ENCODE measurements at places on chromosomes 16 and 17.

GRCh38 chr16:77943801-77944200 lies 78.5 kb upstream of the CLEC3A start:
- H3K36me3 ChIP-seq: no peaks in the 10 kb centered on the region
- H3K4me1 ChIP-seq: peaks cover 14% of the 10 kb centered on the region
- no peaks in the 10 kb centered on the region for H3K27me3 ChIP-seq
- peak; percentile 33 for DNase-seq

- no peaks in the 10 kb centered on the region for H3K36me3 ChIP-seq
- H3K4me3 ChIP-seq: no peak overlapping the region
- H3K4me1 ChIP-seq: peaks cover 33% of the 10 kb centered on the region
- H3K27ac ChIP-seq: peak overlapping the region; percentile 97
- DNase-seq: no peak
Measured at GRCh38 chr16:69870761-69871160, 80.4 kb upstream of the CLEC18A start.

GRCh38 chr17:11492511-11492910 lies 105.8 kb upstream of the DNAH9 start:
- H3K4me1 ChIP-seq: no peaks in the 10 kb centered on the region
- no peak overlapping the region for H3K27ac ChIP-seq
- H3K4me3 ChIP-seq: no peak overlapping the region
- no peak for DNase-seq
- H3K27me3 ChIP-seq: no peaks in the 10 kb centered on the region

DNA sequence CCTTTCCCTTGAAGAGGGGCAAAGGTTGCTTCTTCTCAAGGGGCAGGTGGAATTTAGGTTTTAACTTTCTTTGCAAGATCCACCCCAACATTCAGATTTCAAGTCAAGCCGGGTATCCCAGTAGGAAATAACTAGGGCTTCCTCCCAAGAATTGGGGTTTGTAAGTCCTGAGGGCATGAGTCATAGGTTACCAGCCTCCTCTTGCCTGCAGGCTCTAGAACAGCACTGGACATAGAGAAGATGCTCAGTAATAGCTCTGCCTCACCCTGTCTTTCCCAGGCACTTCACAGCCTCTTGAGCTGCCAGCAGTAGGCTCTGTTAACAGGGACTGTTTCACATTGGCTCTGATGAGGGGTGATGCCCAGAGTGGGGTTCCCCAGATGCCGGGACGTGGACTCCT lies 35.8 kb upstream of the ZFP90 start:
- no peak for DNase-seq
- no peak overlapping the region for H3K27ac ChIP-seq
- H3K4me1 ChIP-seq: no peaks in the 10 kb centered on the region
- no peak overlapping the region for H3K4me3 ChIP-seq
- H3K27me3 ChIP-seq: no peaks in the 10 kb centered on the region
- H3K36me3 ChIP-seq: no peaks in the 10 kb centered on the region

DNA sequence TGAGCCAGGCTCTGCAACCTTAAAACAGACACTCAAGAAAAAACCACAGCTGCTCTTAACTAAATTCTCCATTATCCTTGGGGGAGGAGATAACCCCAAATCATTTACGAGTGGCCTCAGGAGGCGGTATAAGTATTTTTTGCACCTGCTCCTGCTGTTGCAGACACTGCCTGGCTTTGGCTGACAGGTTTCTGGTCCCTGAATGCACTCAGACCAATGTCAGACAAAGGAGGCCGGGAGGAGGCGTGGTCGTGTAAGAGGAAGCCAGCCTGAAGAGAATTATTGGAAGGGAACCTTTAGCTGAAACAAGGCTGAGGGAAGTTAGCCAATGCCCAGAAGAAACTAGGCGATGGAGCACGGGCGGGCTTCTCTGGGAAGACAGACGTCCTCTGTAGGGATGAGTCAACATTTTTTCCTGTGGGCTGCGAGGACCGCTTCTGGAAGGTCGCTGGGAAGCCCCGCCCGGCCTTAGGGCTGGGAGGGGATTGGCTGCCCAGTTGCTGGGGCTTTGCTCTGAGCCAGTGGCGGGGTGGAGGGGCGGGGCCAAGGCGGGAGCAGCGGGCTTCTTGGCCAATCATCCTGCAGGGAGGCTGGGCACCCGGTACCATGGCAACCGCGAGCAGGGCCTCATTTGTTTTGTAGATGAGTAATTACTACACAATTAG lies 82.3 kb downstream of the CCDC182 start:
- H3K27ac ChIP-seq: peak overlapping the region; percentile 41
- H3K4me3 ChIP-seq: no peak overlapping the region
- peaks cover 29% of the 10 kb centered on the region for H3K4me1 ChIP-seq
- H3K27me3 ChIP-seq: no peaks in the 10 kb centered on the region
- DNase-seq: peak; percentile 92

DNA sequence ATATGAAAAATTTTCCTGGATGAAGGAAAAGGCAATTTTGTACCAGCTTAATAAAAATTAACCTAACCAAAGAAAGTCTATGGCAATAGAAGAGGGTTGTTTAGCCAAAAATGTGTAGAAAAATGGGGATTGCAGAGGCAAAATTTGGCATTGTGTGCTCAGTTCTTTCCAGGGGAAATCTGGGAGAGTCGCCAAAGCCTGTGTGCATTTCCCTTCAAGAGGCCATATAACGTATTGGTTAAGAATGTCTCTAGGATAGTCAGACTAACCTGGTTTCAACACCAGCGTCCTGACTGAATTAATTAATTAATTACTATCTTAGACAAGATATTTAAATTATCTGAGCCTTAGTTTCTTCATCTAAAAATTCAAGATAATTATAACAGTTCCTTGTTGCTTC lies 44.8 kb upstream of the HLF start:
- H3K36me3 ChIP-seq: no peaks in the 10 kb centered on the region
- no peaks in the 10 kb centered on the region for H3K27me3 ChIP-seq
- peak; percentile 20 for DNase-seq
- no peak overlapping the region for H3K27ac ChIP-seq
- H3K4me3 ChIP-seq: no peak overlapping the region

GRCh38 chr16:26651884-26652283 lies 414.8 kb upstream of the C16orf82 start:
- no peaks in the 10 kb centered on the region for H3K36me3 ChIP-seq
- no peaks in the 10 kb centered on the region for H3K4me1 ChIP-seq
- H3K4me3 ChIP-seq: no peak overlapping the region

DNA sequence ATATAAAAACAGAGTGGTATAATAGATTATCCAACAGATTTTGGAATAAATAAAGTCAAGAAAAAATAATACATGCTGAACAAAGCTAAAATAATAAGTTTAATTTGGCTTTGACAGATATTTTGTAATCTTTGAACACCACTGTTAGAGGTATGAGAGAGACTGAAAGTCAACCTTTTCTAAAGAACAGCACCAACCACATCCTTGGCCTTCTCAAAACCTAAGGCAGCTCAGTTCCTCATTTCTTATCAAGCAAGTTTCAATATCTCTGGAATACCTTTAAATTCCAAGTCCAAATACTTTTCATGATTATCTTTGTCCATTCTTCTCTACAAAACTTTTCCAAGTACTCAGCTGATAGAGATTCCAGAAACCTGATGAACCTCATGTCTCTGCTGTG lies 1603.8 kb downstream of the CDH8 start:
- DNase-seq: no peak
- no peaks in the 10 kb centered on the region for H3K27me3 ChIP-seq
- H3K4me1 ChIP-seq: no peaks in the 10 kb centered on the region
- H3K27ac ChIP-seq: no peak overlapping the region
- no peak overlapping the region for H3K4me3 ChIP-seq

DNA sequence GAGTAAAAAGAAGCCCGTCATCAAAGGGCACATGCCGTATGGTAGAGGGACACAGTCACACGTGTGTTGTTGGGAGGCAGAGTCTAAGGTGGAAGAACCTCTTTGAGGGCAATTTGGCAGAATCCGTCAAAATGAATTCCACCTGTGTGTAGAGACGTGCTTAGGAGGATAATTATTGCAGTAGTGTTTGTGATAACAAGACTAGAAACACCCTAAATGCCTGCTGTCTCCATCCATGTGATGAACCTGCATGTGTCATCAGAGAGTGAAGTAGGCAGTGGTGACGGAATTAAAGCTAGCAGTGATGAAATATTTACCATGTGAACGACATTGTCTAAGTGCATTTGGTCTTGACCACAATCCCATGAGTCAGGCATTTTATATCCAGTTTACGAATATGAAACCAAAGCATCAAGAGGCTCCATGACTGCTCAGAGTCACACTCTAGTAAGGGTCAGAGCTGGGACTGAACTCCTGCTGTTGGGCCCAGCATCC lies 61.3 kb upstream of the ADORA2B start:
- H3K36me3 ChIP-seq: no peaks in the 10 kb centered on the region
- H3K4me1 ChIP-seq: no peaks in the 10 kb centered on the region
- no peak overlapping the region for H3K4me3 ChIP-seq
- no peak for DNase-seq
- H3K27ac ChIP-seq: no peak overlapping the region
- H3K27me3 ChIP-seq: no peaks in the 10 kb centered on the region

DNA sequence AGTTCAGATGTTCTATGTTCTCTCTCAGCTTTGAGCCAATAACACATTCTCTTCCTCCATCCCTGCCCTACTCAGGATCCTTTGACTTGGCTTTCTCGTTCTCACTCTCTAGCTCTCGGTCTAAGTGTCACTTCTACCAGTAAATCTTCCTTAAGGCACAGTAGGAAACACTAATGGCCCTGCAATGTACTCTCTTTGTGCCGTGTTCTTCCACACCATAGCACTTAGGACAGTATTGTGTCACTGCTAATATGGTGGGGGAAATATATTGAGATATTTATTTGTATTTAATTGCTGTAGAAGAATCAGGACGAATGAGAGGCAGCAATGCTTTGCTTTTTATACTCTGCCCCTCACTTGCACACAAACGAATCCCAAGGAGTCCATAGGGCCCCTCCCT lies 493.1 kb downstream of the SHISA9 start:
- DNase-seq: no peak
- no peak overlapping the region for H3K4me3 ChIP-seq
- peaks cover 10% of the 10 kb centered on the region for H3K4me1 ChIP-seq

DNA sequence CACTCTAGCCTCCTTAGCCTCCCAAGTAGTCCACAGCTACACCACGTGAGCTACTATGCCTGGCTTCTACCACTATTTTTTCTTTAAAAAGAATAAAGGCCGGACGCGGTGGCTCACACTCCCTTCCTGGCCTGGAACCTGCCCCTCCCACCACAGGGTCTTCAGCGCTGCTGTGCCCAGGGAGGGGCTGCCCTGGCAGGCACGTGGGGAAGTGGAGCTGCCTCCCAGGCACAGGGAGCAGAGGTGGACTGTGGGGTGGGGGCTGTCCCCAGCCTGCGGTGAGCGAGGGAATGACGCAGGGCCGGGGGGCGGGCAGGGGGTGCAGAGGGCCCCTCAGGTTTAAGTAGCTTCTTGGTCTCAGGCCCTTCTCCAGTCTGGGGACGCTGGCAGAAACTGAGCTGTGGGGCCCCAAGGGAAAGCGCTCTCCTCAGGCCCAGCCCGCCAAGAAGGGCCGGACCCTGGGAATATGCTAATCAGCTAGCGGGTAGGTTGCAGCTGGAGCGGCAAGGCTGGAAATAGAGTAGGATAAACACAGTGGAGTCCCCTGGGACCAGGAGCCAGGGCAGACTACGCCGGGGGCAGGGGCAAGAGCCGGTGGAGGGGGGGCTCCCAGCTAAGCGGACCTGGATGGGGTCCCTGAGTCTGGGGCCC lies 46.8 kb downstream of the TIMM22 start:
- H3K27me3 ChIP-seq: no peaks in the 10 kb centered on the region
- no peaks in the 10 kb centered on the region for H3K36me3 ChIP-seq
- peak overlapping the region; percentile 51 for H3K27ac ChIP-seq
- H3K4me3 ChIP-seq: no peak overlapping the region
- H3K4me1 ChIP-seq: peaks cover 20% of the 10 kb centered on the region

GRCh38 chr17:55731586-55732250 lies 9.1 kb upstream of the TMEM100 start:
- H3K4me1 ChIP-seq: peaks cover 14% of the 10 kb centered on the region
- peak; percentile 18 for DNase-seq
- no peaks in the 10 kb centered on the region for H3K36me3 ChIP-seq
- H3K4me3 ChIP-seq: no peak overlapping the region
- H3K27ac ChIP-seq: peak overlapping the region; percentile 37
- no peaks in the 10 kb centered on the region for H3K27me3 ChIP-seq

- no peak for DNase-seq
- peaks cover 22% of the 10 kb centered on the region for H3K36me3 ChIP-seq
- H3K27me3 ChIP-seq: no peaks in the 10 kb centered on the region
- no peak overlapping the region for H3K4me3 ChIP-seq
- H3K27ac ChIP-seq: no peak overlapping the region
Measured at GRCh38 chr17:75488693-75489510, 26.4 kb downstream of the CASKIN2 start.

DNA sequence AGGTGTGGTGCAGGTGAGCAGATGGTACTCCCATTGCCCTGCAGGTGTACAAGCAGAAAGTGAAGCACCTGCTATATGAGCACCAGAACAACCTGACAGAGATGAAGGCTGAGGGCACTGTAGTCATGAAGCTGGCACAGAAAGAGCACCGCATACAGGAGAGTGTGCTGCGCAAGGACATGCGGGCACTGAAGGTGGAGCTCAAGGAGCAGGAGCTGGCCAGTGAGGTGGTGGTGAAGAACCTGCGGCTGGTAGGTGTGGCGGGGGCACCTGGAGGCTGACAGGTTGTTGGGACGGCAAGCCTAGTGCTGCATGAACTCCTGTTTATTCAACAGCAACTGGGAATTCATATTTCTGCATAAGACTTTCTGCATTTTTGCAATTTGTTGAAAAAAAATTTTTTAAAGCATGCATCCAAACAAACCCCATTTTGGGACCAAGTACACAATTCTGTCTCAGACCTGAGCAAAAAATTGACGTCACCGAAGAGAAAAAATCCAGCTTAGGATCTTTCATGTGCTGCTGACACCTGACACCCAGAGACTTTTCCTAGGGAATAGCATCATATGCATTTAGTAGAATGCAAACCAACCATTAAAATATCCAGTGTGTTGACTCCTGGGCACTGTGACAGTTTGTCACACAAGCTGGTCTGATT lies 13.5 kb upstream of the DBNDD1 start:
- no peak overlapping the region for H3K4me3 ChIP-seq
- no peak overlapping the region for H3K27ac ChIP-seq
- peaks cover 46% of the 10 kb centered on the region for H3K36me3 ChIP-seq

DNA sequence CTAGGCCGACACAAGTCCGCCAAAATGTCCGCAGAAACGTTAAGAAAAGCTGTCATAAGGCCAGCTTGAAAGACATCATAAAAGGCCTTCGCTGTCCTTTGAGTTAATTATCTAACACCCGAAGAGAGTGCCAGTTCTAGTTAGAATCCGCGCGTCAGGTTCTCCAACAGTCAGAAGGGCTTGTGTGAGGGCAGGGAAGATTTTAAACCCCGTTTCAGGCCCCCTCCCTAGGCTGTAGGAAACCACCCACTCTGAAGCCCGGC lies 729 bp upstream of the CLTC start:
- DNase-seq: no peak
- H3K4me1 ChIP-seq: peaks cover 36% of the 10 kb centered on the region
- H3K27ac ChIP-seq: peak overlapping the region; percentile 98
- H3K4me3 ChIP-seq: peak overlapping the region; percentile 95
- H3K36me3 ChIP-seq: no peaks in the 10 kb centered on the region
- H3K27me3 ChIP-seq: no peaks in the 10 kb centered on the region

DNA sequence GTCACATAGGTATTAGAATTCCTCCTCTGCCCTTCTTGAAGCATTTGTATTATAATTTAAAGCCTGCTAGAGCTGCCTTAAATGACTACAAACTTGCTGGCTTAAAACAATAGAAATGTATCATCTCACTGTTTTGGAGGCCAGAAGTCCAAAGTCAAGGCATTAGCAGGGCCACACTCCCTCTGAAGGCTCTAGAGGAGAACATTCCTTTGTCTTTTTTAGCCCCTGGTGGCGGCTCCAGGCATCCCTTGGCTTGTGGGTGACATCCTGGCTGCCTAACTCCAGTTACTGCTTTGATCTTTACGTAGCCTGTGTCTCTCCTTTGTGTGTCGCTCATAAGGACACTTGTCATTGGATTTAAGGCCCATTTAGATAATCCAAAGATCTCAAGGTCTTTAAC lies 186.6 kb upstream of the SALL1 start:
- no peaks in the 10 kb centered on the region for H3K27me3 ChIP-seq
- H3K27ac ChIP-seq: no peak overlapping the region
- H3K4me3 ChIP-seq: no peak overlapping the region
- no peaks in the 10 kb centered on the region for H3K4me1 ChIP-seq

Measured in thyroid gland (tissue), 4 donors.